Renal cortical epithelial cell (primary cell): ENCODE measurements at places on chromosomes 7 and 10. TPM values are rescaled to one million over a fixed set of nuclear protein-coding genes. Genes with fewer than 3 reads are reported as not detected.

The OR2A25 gene
- total RNA-seq: not detected in 2 replicates

The MSRB2 gene
- 9.2 and 10.0 TPM in 2 replicates for total RNA-seq

The NSUN6 gene
- total RNA-seq: 8.0 and 12.0 TPM in 2 replicates

The PRPS1L1 gene
- total RNA-seq: not detected in 2 replicates

The LCOR gene
- 24.0 and 49.2 TPM in 2 replicates for total RNA-seq

The MACROH2A2 gene
- total RNA-seq: 21.4 and 28.0 TPM in 2 replicates

The SLC26A4 gene
- 0.10 and 0.87 TPM in 2 replicates for total RNA-seq

The SORCS1 gene
- total RNA-seq: under 0.01 TPM in 1 of 2 replicates, not detected in the other

The LIPM gene
- not detected in 2 replicates for total RNA-seq

The TAS2R41 gene
- total RNA-seq: not detected in 2 replicates

The SLC26A3 gene
- not detected in 2 replicates for total RNA-seq

The TMEM270 gene
- not detected in 2 replicates for total RNA-seq

The IDI2 gene
- total RNA-seq: not detected in 2 replicates

The GARIN1A gene
- 0.17 and 0.60 TPM in 2 replicates for total RNA-seq

The ZNRF2 gene
- 18.9 and 39.4 TPM in 2 replicates for total RNA-seq

The UPK3BL2 gene
- 5.5 TPM in 1 of 2 replicates, not detected in the other for total RNA-seq

The CYP3A4 gene
- total RNA-seq: 0.69 TPM in 1 of 2 replicates, not detected in the other

The COL17A1 gene
- 0.89 and 3.3 TPM in 2 replicates for total RNA-seq

The CDC14C gene
- total RNA-seq: under 0.01 and 0.05 TPM in 2 replicates

The KAZALD1 gene
- 1.0 and 1.1 TPM in 2 replicates for total RNA-seq

- no peak for DNase-seq
Observed at GRCh38 chr7:102189756-102190155, 96.9 kb upstream of the SH2B2 start.

DNA sequence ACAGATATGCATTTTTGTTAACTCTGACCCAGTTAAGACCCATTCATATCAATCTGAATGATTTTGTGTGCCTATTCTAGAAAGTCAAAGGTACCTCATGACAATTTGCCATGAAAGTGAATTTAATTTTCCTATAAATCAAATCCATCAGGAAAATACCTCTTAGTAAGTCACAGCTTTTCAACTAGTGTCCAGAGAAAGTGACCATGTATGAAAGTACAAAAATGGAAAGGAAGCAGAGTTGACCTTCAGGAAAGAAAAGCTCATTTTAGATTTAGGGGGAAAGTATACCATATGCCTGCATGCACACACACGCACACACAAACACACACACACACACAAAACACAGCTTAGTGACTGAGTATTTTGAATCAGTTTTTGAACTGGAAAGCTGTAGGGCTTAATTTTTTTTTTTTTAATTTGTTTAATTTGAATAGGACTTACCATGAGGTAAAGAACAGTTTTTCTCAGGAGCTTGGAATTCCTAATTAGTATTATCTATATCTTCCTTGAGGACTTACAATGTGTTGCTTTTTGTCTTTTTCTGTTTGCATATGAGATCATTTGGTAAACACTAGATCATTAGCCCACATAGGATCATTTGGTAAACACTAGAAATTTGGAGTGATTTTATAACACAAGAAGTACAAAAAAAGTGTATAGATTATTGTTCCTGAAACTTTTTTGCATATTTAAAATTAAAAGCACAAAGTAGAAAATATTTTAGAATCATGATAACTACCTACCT is 61.6 kb downstream of the ZNF277 start:
- no peak for DNase-seq

DNA sequence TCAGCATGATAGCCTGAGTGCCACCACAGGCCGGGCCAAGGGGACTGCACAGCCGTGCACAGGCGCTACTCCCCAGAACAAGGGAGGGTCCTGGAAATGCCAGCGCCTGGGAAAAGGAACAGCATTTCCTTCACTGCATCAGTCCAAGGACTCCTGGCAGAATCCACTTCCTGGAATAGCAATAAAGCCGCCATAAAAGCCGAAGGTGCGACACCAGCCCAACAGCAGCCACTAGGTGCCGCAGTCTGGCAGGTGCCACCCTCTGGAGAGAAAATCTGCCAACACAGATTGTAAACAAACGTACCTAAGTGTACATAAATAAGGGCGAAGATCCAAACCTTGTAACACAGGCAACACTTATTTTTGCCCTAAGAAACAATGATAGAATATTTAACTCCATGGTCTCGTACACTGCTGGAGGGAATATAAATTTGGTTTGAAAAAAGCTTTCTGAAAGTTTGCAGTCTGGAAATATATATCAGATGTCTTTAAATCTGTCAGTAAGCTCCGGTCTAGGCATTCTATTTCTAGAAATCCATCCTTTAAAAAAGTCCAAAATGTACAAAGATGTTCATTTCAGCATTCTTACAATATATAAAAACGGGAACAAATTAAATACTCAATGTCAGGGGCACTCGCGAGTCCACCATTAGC is 22.2 kb downstream of the VOPP1 start:
- no peak for DNase-seq

DNA sequence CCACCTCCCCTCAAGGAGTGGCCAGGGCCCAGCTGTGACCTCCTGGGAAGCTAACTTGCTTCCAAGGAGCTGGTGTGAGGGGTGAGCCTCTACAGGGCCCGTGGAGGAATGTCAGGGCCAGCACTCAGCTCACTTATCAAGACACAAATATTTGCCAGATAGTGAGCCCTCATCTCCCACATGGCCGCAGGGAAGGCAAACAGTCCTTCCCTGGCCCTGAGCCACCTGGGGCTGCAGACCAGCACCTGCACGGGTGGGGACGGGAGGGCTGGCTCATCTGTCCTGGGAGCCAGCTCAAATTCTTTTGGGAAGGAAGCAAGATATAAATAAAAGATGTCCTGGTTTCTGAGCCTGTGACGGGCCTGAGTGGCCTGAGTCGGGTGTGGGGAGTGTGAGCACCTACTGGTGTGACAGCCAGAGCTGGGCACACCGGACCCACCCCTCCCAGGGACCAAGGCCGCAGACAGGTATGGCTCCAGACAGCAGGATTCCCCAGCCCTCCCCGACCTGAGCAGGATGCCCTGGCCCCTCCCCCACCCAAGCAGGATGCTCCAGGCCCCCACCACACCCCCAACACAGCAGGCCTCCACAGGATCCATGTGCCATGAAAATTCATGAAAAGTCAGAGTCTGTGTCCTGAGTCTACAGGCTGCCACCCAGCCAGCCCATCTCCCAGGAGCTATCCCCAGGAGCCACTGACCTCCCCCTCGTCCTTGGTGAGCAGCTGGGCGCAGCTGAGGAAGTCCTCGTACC is 148.0 kb downstream of the MAPK8 start:
- no peak for DNase-seq

GRCh38 chr7:73999664-74000435 is 28.1 kb upstream of the ELN start:
- DNase-seq: peak; percentile 46

- peak; percentile 76 for DNase-seq
Observed at GRCh38 chr10:81866753-81867152, 8.2 kb upstream of the NRG3 start.

DNA sequence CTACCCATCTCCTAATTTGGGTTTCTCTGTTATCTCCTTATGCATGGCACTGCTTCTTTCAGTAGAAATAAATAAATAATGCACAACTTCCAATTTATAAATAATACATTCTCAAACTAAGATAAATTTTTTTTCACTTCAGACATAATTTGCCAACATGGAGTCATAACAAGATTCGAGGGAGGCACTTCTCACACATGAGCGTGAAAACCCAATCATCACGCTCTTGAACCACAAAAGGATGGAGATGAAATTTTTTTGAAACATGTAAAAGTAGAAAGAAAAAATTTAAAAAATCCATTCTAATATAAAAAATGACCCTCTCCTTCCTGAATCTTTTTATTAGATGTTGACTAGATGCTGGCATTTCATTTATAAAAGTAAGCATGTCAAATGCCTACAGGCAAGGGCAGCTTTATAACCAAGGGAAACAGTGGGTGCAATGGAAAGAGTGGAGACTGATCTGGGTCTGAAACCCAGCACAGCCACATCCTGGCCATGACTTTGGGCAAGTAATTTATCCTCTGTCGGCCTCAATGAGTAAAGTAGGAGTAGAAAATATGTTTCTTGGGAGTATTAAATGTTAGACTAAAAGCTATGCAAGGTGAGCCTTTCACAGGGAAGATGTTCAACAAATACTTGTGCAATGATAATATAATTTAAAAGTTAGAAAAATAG is 185.0 kb downstream of the STK31 start:
- no peak for DNase-seq

GRCh38 chr7:20141666-20142065 is 75.5 kb downstream of the MACC1 start:
- no peak for DNase-seq

GRCh38 chr7:20787660-20788419 is 1.2 kb upstream of the SP8 start:
- DNase-seq: no peak

GRCh38 chr10:112911206-112911605 is 38.8 kb upstream of the TCF7L2 start:
- DNase-seq: no peak

DNA sequence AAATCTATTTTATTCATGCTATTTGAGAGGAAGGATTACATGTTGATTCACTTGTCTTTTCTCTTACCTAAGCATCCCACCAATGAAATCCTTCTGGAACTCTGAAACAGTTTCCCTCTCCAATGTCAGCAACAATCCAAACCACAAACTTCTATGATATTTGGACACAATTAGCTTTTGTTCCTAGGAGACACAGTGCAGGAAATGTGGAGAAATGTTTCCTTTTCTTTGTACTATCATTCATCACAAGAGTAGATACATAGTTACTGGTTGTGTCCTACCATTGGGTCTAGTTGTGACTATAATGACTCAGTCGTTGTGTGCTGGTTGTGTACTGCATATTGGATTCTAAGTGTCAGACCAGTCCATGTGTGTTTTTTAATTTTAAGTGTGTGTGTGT is 156.8 kb upstream of the MAGI2 start:
- DNase-seq: peak; percentile 18

GRCh38 chr7:44223362-44224079 is 22.7 kb downstream of the YKT6 start:
- no peak for DNase-seq

- DNase-seq: peak; percentile 98
Observed at GRCh38 chr7:28855538-28856217, 102.5 kb downstream of the TRIL start.

- peak; percentile 43 for DNase-seq
Observed at GRCh38 chr7:130430841-130431666, 9.8 kb downstream of the CEP41 start.

GRCh38 chr10:326350-326749 is 191.1 kb downstream of the ZMYND11 start:
- no peak for DNase-seq

DNA sequence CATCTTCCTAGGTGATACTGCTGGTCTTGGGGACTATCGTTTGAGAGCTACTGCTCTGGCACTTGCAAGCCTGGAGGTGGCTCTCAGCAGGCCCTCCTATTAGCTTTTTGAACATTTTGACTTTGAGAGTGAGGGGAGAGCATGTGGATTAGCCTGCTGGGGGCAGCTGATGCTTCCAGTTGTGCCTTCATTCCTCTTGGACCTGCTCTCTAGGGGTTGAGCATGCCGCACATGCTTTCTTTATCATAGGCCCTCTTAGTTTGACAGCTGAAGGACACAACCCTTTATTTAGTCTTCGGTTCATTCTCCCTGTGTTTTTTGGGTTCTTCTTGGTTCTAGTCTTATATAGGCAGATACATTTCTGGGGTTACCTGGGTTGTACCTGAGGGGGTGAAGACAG is 132.1 kb downstream of the GALNT17 start:
- DNase-seq: no peak

DNA sequence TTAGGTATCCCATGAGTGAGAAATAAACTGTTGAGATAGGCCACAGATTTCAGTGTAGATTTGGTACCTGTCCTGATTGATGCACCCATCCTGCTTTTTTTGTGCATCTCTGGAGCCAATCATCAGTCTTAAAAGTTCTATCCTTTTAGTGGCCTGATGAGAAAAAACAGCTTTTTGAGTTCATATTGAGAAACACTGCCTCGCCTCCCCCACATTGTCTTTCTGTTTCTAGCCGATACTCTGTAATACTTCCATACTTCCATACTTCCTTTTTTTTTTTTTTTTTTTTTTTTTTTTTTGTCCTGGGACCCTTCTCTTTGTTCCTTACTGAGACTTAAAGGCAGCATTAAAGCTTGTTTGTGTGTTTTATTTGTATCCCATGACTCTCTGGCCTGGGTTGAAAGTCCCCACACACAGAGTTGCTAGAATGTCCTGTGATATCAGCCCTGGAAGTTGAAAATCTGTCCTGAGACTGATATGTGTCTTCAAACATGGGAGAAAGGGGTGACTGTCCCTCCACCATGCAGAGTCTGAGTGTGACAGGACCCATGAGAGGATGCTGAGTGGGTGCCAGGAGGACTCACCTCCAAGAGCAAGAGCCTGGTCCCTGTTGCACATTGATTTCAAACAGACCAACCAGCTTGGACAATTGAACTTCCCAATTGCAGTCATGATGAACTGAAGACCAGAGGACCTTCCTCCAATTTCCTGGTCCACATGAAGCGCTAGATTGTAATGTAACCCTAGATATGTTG is 5.7 kb downstream of the ZNF22 start:
- no peak for DNase-seq

GRCh38 chr10:98423691-98424120 is 8.7 kb upstream of the PYROXD2 start:
- DNase-seq: no peak

DNA sequence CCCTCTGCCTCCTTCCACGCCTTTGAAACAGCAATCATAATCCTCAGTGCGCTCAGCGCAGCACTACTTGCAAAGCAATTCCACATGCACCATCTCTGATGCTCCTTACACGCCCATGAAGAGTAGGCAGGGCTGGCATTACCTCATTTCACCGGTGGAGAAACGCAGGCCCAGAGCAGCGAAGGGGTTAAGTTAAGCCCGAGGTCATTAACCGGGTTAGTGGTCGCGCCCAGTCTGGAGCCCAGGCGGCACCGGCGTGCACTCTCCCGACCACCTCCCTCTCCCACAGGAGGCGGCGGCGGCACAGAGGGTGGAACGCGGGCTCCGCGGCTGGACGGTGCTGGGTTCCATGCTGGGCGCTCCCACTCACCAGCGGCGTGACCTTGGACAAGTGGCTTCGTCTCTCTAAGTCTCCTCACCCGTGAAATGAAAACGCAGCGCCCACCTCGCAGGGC is 515 bp downstream of the FASTK start:
- no peak for DNase-seq
